GF-D8 (cell line): ENCODE measurements at places on chromosomes 3 and 15.

GRCh38 chr3:43287500-43287873, 1.1 kb downstream of the SNRK start:
- no peak for DNase-seq

- DNase-seq: no peak
These were observed 225.8 kb downstream of the CGGBP1 start for GRCh38 chr3:87833039-87833377.

DNA sequence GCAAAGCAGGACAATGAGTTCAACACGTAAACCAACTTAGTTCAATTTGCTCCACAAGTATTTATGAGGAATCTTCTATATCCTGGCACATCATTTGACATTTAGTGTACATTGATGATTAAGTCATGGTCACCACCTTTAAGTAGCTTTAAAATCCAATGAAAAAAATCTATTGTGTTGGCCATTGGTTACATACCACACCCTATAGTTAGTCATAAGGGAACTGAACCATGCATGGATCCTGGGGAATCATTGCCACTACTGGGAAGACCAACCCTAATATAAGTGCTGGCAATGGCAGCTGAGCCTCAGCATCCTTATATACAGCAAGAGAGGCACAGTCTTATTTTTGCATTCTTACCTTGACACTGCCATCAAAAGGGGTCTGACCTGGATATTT, 502.5 kb downstream of the MECOM start:
- no peak for DNase-seq

DNA sequence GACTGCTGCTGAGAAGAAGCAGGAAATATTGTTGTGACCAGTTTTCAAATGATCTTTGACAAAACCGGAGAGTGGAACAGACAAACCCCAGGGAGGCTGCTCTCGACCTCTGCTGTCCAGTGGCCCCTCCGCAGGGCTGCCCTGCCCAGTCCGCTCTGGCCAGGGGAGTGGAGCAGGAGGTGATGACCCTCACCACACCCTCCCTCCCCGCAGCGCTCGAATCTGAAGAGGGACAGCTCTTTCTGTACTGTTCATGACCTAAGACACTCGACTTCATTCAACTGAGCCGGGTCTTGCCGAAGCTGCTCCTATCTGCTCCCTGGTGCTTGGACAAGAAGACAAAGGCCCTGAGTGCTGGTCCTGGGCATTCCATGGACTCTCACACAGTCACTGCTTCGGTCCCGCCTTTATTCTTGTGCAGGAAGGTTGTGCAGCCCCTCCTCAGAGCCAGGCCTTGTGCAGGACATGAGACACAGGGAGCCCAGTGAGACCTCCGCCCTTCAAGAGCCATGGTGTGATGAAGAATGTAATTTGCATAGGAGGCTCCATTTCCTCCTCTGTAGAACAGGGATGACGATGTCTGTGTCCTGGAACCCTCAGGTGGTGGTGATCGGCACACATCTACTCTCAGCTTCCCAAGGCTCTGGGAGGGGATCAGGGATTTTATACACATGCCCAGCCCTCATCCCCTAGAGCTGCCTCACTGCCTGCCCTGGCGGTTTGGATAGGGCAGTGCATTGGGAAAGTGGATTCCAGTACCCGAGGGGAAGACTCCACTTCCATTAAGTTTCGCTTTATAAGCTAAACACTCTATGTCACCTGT, 97.1 kb upstream of the PRR20G start:
- no peak for DNase-seq

DNA sequence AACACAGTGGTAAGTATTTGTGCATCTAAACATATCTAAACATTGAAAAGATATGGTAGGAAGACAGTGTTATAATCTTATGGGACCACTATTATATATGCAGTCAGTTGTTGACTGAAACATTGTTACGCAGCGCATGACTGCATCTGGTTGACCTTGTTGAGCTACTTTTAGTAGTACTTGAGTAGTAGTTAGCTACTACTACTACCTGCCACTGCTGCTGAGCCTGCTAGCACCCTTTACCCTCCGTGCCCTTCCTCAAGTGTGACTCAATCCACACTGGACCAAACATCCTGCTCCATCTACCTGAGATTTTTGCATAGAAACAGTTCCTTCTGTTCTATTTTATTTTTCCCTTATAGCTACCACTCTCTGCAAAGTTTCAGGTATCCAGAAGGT, 123.6 kb upstream of the STRIT1 start:
- DNase-seq: no peak

GRCh38 chr15:90257776-90258175, 7.7 kb upstream of the NGRN start:
- no peak for DNase-seq

- no peak for DNase-seq
These were observed 166.1 kb downstream of the ZNF621 start for GRCh38 chr3:40690749-40691451.
